ENCODE measurements at places on chromosomes 12 and 14.

- DNase-seq = peak; percentile 88
These were observed 28.9 kb upstream of the TMEM179 start for GRCh38 chr14:104633276-104634137.

- DNase-seq = no peak
These were observed 58.9 kb downstream of the TRAFD1 start for GRCh38 chr12:112184056-112184887.

DNA sequence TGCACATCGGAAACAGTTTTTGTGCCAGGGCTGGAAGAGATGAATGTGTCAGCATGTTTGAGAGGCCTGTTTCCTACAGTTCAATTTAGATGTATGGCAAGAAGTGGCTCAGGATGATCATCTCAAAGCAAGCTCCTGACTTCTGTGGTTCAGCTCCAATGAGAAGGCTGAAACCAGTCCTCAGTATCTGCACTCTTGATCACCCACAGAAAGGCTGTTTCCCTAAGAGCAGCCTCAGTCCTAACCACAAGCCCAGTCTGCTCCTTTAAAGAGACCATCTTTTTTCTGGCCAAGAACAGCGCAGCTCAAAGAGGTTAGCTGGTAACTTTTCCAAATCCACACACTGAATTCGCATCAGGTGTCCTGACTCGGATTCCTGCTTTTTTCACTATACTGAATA, 19.2 kb downstream of the CSRP2 start:
- DNase-seq = no peak

DNA sequence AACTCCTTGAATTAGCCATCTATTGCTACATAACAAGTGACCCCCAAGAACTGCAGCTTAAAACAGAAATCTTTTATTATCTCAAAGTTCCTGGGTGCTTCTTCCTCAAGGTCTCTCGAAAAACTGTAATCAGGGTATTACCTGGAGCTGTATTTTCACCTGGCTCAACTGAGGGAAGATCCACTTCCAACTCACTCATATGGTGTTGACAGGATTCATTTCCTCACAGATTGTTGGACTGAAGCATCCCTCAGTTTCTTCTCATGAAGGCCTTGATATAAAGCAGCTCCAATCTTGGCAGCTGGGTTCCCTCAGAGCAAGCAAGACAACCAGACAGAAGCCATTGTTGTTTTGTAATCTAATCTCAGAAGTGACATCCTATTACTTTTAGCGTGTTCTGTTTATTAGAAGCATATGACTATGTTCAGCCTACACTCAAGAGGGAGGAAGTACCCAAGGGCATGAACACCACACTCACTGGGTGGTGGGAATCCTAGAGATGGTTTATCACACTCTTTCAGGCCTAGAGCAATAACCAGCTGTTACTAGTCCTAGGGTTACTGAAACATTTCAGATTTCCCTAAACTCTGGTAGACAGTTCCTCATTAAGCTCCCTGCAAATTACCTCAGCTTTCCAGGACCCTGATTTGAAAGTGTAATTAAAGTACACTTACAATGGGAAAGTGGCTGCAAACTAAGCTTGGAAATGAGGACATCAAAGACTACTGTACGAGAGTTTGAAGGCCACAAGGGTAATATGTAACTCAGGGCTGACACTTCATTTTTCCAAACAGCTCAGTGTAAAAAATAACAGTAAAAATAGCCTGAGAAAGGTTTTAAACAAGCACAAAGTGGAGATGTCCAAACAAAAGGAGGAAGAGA, 222.2 kb downstream of the SEC23A start:
- no peak for DNase-seq

- DNase-seq = no peak
These were observed 6.4 kb downstream of the GNS start for GRCh38 chr12:64752833-64753238.

GRCh38 chr12:87216436-87216835, 812.8 kb downstream of the C12orf50 start:
- DNase-seq = no peak

DNA sequence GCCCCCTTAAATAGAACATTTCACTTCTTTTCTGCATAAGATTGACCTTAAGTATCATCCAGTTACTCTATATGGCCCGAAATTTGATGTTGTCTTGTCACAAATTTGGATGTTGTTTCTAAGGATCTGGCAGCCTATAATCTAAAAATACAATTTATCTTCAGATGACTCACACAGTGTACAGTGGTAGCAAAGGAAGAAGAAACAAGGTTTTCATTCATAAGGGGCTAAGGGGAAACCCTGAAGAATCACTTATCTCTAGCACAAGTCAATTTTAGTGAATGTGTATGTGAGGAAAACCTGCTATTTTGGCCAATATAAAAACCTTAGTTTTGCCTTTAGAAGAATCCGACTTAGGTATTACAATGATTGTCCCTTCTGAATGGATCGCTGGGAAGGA, 606.3 kb upstream of the LRFN5 start:
- DNase-seq = no peak

DNA sequence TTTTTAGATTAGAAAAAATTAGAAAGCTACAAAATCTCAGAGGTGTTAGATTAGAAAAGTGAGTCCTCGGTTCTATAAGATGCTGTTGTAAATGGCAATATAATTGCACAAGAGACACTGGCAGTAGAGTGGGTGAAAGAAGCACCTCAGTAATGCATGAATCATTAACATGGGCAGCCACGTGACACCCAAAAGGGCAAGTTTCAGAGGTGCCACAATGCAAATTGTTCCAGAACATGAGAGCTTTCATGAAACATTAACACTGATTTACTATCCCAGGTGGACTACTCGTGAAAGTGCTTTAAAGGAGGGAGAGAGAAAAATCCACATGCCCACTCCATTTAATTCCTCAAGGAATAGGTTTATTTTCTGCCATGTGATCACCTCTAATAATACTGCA, 108.4 kb downstream of the PTPRR start:
- no peak for DNase-seq

DNA sequence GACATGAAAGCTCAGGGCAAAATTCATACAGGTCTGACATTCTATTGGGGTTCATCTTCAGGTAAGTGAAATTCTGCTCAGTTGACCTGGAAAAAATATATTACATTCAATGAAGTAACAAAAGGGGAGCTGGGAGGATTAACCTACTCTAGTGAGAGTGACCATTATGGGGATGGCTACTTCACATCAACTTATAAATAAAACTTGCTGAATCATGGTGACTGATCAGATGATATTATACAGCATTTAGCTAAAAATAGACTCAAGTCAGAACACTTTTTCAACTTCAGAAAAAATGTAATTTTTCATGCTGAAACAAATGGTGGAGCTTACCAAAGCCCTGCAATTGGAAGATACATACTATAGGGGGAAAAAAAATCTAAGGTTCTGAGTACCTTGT, 800.2 kb downstream of the FSCB start:
- DNase-seq = no peak

All from NCI-H446 (cell line).